ENCODE measurements at places on chromosomes 1 and 21.

- DNase-seq, result no peak
These were observed 19.2 kb downstream of the S100A7 start for GRCh38 chr1:153441238-153441755.

GRCh38 chr21:42042651-42043050 is 28.5 kb upstream of the UMODL1 start:
- no peak for DNase-seq

DNA sequence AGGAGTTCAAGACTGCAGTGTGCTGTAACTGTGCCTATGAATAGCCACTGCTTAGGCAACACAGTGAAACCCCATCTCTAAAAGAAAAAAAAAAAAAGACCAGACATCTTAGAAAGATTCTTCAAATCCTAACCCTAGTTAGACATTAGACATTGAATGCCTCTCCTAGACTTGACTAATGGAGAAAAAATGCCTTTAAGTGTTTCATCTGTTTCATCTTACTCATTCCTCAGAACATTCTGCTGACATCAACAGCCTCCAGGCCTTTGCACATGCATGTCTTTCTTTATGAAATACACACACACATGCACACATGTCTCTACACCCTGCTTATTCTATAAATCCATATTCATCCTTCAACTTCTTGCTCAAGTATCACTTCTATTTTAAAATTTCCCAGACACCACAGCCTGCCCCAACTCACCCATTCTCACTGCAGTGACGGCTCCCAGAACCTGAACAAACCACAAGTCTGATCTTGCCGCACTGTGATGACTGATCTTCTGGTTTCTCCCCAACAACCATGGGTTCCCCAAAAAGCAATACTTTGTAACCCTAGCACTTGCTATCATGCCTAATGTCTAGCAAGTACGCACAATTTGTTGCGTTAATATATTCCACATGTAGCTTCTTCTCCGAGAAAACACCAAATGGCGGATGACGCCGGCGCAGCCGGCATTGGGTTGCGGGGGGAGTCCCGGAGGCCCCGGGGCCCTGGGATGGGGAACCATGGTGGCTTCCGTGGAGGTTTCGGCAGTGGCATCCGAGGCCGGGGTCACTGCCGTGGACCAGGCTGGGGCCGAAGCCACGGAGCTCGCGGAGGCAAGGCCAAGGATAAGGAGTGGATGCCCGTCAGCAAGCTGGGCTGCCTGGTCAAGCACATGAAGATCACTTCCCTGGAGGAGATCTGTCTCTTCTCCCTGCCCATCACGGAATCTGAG is 37.4 kb downstream of the LRRC52 start:
- no peak for DNase-seq

GRCh38 chr1:901108-901859 is 22.4 kb upstream of the SAMD11 start:
- no peak for DNase-seq

GRCh38 chr1:6440198-6441126 is 15.9 kb downstream of the ESPN start:
- peak; percentile 62 for DNase-seq

DNA sequence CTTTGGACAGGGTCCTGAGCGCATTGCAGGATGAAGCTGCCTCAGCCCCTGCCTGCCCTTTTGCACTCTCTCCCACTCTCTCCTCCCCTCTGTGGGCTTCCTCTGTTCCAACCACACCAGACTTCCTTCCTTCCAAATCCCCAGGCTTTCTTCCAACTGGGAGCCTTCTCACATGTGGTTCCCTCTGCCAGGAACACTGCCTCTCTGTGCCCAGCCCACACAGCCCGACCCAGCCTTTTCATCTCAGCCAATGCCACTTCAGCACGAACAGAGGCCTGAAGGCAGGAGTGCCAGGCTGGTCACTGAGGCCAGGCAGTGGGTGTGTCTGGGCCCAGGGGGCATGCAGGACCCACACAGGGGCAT is 5.9 kb downstream of the SELENON start:
- DNase-seq, result no peak

DNA sequence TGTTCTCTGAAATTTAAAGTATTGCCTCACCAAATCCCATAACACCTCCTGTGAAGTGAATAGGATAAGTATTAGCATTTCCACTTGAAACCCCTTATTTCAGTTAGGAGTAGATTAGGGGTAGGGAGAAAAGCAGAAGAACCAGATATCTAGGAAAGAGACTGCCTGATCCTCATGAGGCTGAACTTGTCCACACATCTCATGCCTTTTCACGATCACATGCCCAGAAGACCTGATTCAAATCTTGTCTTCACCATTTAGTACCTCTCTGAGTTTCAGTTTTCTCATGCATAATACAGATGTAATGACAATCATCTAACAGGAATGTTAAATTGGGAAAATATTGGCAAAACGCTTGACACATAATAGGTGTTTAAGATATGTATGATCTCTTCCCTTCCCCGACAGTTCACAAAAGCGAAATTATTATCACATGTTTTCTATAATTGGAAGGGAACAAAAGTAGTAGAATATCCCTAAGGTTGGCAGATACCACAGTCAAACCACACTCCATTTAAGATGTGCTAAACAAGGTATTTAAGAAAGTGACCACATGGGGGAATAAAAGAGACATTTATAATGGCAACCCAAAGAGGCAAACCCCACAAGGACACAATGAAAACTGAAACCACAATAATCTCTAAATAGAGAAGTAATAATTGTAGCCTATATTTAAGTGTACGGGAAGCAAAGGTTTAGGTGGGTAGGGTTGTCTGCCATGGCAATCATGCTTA is 25.2 kb downstream of the GFI1 start:
- DNase-seq, result no peak

GRCh38 chr1:228079601-228080263 is 2.8 kb upstream of the ARF1 start:
- DNase-seq, result no peak

DNA sequence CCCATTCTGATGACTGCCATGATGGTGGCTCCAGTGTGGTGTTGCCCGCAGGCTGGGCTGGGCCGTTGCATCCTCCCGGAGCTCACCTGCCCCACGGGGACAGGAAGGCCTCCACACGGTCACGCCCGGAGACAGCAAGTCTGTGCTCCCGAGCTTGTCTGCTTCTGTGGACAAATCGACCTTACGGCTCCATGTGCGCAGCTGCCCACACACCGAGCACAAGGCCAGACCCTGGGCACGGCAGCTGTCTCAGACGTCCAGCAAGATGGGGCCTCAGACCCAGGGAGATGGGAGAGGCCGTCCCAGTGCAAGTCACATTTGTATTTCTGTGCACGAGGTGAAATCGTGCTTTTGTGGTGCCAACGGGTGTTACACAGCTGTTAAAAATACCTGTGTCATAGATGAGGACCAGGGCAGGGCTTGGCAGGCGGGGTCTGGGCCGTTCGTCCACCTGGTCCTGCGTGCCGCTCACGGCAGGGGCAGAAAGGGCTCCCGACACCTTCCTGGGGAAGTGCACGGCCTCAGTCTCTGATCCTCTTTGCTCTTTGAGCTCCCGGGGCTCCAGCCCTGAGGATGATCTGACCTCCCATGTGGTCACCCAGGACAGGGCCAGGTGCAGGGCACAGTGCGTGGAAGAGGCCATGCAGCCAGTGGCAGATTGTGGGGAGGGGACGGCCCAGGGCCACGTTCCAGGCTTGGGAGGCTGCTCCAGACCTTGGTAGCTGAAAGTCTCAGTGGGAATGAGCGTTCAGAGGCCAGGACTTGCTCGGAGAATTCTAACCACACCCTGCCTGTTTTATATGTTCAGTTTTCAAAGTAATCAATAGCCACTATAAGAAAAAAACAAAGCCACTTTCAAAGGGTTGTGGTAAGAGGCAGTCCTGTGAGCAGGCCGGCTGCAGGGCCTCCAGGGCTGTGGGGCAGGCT is 13.5 kb downstream of the COL6A1 start:
- no peak for DNase-seq

DNA sequence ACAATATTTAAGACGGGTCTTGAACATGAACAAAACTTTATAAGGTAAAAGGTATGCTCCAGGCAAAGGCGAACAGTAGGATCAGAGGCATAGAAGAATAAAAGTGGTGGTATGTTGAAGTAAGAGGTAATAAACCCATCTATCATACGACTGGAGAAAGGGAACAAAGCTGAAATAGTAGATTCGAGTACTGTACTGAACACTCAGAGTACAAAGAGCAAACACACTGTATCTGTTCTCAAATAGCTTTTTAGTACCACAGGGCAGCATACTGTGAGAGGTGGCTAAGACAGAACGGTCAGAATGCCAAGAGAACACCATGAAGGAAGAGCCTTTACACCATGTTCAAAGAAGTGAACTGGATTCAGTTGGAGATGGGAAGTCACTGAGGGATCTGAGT is 83.2 kb downstream of the EPS15 start:
- DNase-seq, result no peak

DNA sequence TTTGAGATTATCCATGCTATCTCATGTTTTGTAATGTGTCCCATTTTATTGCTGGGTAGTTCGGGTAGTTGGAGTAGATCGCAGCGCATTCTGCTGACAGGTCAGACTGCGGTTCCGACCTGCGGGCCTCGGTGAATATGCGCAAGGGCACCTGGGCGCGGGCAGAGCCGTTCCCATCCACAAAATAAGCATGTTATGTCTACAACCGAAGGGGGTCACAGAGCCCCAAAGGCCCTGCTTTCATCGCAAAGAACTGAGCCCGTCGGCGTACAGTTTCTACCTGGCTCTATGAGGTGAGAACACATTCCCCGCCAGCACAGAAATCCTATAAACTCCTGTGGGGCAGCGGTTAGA is 88.4 kb downstream of the PRKAB2 start:
- DNase-seq, result no peak

- no peak for DNase-seq
These were observed 391 bp upstream of the KIAA1614 start for GRCh38 chr1:180912211-180912800.

DNA sequence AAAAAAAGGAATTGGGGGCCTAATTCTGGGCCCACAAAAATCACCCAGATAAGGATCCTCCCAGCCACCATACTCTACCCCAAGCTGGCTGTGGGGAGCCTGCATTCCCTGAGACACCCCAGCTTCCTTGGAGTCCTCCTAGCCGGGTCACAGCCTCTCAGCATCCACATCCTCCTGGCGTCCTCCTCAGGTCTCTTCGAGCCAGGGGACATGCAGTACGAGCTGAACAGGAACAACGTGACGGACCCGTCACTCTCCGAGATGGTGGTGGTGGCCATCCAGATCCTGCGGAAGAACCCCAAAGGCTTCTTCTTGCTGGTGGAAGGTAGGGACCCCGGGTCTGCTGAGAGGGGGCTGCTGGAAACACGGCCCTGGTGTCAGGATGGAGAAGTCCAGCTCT is 64.3 kb downstream of the ALPL start:
- no peak for DNase-seq

- no peak for DNase-seq
These were observed 28.3 kb upstream of the KIF26B start for GRCh38 chr1:245126530-245126929.

DNA sequence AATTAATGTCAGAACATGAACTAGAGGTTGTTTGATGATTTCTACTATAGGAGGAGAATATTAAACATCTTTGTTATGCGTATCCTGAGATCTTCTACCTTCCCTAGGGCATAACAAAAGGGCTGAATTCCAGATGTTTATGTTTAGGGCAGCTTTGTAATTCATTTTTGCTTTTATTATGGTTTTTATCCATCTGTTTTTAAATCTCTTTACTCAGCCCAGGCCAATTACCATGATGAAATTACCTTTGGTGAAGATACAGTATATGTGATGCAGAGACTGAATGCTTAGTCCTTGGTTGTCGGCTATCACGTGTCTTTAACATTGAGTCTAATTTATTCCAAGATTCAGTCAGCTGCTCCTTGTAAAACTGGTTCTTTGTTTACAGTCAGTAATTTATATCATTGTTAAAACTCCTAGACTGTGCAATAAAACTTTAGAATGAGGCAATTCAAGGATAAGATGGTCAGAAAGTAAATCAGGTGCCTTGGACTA is 176.9 kb downstream of the CTH start:
- no peak for DNase-seq

DNA sequence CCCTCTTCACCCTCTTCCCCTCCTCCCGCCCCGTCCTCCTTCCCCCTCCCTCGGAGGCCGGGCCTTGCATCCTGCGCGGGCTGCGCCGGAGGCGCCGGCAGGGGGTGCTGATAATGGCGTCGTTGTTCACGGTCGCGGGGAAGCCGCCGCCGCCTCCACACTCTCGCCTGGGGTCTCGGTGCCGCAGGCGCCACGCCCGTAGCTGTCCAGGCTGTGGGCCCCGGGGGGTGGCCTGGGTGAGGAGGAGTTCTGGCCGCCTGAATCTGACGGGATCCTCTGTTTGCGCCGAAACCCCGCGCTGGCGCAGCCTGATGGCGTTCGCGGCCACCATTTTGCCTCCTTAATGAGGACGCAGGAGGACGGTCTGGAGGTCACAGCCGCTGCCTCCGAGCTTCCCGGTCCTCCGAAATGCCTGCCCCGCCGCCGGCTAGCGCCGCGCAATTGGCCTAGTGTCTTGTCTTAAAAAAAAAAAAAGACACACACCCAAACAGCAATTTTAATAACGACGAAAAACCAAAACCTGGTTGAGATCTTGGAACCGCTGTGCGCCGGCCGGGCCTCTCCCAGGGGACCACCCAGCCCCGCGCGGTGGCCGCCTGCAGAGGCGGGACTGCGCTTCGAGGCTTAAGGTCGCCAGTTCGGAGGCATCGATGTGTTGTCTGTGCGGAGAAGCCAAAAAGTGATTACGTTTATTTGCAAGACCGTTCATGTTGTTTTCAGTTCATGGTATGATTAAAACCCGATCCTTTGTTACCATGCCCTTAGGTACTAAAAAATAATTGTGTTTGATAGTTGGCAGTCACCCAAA is 106.6 kb upstream of the HNRNPU start:
- DNase-seq, result peak; percentile 77

DNA sequence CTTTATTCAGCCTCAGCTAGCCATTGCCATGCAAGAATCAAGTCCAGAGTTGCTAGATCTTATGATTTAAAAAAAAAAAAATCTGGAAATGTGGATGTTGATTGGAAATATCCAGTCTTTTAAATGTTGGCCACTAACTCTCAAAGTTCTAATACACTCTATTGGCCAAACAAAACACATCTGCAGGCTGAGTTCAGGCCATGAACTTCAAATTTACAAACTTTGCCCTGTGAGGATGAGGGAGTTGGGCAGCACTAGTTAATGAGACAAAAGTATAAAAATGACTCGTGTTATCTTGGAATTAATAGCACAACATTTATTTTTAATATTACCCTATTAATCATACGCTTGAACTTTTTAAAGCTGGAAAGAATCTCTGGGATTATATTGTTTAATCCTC is 432.3 kb downstream of the PLPP3 start:
- no peak for DNase-seq

DNA sequence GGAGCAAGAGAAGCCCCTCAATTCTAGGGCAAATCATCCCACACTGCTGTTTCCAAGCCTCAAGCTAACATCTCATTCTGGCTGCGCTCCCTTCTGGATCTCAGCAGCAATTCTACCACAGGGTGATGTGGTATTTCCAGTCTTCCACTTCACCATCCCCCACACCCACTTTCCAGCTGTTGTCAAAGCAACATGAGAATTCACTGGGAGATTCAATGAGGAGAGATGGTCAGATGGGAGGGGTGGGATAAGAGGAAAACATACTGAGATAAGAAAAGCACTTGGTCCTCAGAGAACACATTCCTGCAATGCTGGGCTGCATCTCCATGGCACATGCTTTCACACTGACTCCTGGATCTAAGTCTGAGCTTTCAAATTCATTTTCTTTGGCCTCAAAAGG is 47.3 kb upstream of the LRRC52 start:
- DNase-seq, result no peak
